KBM-7 (cell line): ENCODE measurements at places on chromosomes 4 and X.

- DNase-seq, result no peak
Observed at GRCh38 chrX:19212037-19212436, 89.8 kb upstream of the ADGRG2 start.

GRCh38 chr4:7985891-7986441, 46.3 kb upstream of the AFAP1 start:
- no peak for DNase-seq

GRCh38 chr4:88981993-88982392, 75.0 kb downstream of the FAM13A start:
- DNase-seq, result no peak

GRCh38 chrX:107484002-107484726, 34.7 kb downstream of the FRMPD3 start:
- DNase-seq, result peak; percentile 10

DNA sequence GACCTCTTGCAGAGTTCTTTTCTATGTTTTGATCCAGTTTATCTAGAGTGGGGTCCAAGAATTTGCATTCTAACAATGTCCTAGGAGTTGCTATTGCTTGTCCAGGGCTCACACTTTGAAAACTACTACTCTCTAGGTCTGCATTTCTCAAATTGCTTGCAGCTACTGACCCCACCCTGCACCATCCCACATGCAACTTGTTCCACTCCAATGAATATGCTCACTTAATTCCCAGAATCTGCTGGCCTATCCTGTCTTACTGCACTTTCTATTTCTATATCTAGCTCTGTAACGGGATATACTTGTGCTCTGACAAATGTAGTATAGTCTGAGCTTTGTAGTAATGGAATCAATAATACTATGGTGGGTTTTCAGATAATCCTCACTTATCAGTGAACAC, 570.3 kb downstream of the IQCM start:
- DNase-seq, result no peak

DNA sequence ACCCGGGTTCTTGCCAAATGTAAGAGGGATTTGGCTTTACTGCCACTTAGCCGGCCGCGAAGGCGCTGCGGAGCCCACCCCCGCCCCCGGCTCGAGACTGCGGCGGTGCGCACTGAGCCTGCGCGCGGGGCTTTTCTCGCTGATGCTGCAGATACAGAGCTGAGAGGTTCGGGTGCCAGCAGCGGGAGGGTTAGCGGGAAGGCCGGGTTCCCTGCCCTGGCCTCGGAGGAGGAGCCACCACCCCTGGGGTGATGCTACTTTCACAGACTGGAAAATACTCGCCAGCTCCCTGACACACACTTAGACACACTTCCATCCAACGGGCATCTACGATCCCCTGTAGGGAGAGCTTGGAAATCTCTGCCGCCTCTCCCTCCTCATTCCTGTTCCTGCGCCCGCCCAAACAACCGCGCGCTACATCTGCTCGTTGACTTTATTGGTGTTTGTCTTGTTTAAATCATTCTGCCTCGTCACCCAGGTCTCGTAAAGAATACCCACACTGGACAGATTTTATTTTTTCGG, 2.1 kb upstream of the PCDH7 start:
- DNase-seq, result no peak

- DNase-seq, result no peak
Observed at GRCh38 chr4:65983061-65983460, 312.8 kb upstream of the EPHA5 start.

DNA sequence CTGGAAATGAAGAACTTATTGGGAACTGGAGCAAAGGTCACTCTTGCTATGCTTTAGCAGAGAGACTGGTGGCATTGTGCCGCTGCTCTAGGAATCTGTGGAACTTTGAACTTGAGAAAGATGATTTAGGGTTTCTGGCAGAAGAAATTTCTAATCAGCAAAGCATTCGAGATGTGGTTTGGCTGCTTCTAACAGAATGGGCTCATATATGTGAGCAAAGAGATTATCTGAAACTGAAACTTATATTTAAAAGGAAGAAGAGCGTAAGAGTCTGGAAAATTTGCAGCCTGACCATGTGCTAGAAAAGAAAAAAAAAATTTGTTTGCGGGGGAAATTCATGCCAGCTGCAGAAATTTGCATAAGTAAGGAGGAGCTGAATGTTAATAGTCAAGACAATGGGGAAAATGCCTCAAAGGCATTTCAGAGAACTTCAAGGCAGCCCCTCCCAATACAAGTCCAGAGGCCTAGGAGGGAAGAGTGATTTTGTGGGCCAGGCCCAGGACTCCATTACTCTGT, 35.9 kb upstream of the PAPSS1 start:
- DNase-seq, result no peak

DNA sequence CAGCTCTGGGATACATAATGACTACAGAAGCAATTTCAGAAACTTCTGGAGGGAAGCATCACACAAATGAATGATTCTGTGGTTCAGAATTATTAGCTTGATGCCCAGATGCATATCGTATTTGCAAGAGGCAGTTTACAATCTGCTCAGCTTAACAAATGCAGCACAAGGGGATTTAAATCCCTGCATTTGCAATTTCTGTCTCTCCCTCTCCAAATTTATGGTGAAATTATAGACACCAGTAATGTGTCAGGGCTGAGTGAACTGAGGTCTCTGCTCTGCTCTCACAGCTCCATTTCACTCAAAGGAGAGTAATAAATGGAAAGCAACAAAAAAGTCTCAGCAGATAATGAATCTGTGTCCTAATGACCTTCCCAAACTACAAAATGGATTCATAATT, 80.2 kb downstream of the TMEM156 start:
- no peak for DNase-seq
